Stimulated activated CD4-positive, alpha-beta T cell treated with anti-CD3 and anti-CD28 coated beads, TNF-alpha, amount 100 ng/mL, for 1 hour (primary cell): ENCODE measurements at places on chromosomes 16 and 17.
A peak's percentile ranks its signal among the peaks of the same experiment; 100 is the strongest.

DNA sequence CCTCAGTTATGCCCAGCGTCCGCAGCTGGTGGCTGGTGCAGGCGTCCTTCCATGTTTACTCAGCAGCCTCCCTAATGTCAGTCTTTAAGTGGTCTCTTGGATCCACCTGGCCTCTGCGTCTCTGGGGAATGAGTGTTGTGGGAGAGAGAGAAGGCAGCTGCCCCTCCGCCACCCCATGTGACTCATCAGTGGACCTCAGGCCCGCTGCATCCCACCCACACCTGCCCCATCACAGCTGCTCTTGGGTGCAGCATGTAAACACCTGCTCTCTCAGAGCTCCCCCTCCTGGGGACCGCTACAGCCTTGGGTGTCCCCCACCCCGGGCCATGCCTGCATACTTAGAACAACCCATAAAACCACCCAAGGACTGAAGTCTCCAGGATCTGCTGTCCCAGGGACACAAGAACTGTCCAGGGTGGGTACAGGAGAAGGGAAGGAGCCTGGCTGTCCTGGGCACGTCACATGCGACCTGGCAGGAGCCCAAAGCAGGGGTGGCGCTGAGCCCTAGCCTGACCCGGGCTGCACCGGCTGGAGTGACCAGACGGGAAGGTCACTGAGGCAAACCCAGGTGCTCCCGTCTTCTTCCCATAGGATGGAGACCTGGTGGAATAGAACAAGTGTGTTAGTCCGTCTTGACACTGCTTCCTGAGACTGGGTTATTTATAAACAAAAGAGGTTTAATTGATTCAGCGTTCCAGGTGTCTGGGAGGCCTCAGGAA lies 4.2 kb downstream of the C16orf90 start:
- no peak for DNase-seq

DNA sequence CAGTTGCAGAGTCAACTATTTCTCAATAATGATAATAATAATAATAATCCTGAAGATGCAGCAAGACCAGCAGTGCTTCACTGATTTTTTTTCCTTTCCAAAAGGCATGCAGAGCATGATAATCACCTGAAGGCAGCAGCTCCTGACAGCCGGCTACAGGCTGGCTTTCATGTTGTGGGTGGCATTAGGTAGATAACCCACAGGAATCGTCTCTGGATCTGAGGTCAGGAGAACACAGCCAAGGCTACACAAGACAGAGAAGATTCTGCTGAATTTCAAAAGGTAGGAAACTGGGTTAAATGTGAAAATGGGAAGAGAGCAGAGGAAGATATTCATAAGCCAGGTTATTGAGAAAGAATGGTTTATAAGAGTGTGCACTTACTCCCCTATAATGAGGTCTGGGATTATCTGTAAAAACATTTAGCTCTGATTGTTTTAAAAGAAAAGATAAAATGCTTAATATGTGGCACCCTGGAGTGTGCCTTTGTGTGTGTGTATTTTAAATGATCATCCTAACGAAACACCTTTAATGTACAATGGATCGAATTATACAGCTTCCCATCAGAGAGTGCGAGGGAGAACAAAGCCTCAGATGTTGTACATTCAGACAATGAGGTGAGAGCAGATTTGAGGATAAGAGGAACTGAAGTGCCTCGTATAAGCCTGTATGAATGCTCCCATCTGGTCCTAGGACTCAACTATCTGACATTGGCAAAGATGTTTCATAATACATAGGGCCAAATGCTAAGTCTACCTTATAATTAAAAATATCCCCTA lies 273.1 kb downstream of the PHKB start:
- DNase-seq: no peak

GRCh38 chr16:35788381-35788780 lies 2329.0 kb downstream of the TP53TG3F start:
- DNase-seq: no peak

GRCh38 chr17:28575126-28575795 lies 1.4 kb downstream of the ALDOC start:
- no peak for DNase-seq

GRCh38 chr17:81673561-81674258 lies 7.2 kb downstream of the CCDC137 start:
- no peak for DNase-seq

- DNase-seq: no peak
These were observed 8.6 kb upstream of the ENPP7 start for GRCh38 chr17:79721993-79722671.

DNA sequence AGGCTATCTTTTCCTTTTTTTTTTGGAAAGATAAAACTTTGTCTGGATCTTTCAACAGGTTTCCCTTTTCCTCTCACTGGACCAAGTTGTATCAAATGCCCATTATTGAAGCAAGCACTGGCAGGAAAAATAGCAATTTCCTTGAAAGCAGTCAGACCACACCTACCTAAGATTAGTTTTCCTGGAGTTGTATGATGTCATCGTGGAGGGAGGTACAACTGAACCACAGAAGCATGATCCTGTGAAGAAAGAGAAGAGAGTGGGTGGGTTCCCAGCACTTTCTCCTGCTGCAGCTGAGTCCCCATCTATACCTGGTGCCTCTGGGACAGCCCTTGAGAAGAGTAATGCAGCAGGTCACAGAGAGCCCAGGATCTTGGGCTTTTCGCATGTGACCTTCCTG lies 63.6 kb upstream of the ERCC4 start:
- DNase-seq: no peak

DNA sequence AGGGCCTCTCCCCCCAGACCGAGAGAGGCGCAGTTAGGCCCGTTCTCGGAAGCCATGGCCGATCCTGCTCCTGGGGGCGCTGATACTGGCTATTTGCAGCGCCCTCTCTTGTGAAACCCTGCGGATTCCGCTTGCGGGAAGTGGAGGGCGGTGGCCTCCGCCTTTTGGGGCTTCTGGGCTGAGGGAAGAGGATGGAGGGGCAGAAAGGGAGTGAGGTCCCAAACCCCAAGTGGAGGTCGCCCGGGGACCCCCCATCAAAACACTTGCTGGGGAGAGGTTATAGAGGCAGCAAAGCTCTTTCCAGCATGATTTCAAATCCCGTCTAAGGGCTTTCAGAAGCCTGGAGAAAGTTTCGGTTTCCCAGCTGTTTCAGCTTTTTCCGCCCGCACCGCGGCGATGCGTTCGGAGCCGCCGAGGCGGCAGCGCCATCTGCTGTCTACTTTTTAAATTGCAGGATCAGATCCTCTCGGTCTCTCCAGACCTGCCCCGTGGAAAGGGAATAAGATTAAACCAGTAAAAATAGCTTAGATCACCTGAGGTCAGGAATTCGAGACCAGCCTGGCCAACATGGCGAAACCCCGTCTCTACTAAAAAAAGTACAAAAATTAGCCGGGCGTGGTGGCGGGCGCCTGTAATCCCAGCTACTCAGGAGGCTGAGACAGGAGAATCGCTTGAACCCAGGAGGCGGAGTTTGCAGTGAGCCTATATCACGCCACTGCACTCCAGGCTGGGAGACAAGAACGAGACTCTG lies 15.8 kb downstream of the SNX20 start:
- DNase-seq: peak; percentile 71

- DNase-seq: no peak
These were observed 156.5 kb downstream of the FOXL1 start for GRCh38 chr16:86734543-86735460.

DNA sequence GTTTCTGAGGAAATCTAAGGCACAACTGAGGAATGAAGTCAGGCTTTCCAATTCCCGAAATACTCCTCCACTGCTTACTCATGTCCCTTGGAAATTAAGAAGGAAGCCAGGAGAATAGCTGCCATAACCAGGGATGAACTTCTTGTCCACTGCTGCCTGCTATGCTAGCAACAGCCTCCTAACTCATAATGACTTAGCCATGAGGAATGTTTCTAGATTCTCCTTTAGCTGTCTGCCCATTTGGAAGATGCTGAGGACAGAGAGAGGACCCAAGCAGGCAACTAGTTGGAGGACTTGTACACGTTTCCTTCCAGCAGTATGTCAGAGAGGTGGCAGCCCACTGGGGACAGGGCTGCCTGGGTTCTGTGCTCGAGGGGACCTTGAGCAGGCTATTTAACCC lies 939 bp upstream of the CCL2 start:
- DNase-seq: no peak

DNA sequence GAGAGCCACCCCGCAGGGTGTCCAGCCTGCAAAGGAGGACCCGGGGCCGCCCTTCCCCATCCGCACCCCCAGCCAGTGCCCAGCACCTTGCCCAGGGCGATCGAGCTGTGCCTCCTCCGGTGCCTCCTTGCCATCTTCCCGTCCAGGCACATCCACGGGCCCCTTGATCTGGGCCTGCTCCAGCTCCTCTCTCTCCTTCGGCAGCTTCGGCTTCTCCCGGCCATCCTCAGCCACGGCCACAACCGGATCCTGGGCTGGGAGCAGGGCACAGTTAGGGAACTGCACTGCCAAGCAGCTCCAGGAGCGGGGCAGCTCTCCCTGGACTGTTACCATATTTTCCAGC lies 13.8 kb downstream of the NDUFAF8 start:
- DNase-seq: no peak

GRCh38 chr17:58232707-58233156 lies 5.7 kb upstream of the LPO start:
- DNase-seq: no peak

- no peak for DNase-seq
These were observed 26.4 kb downstream of the NPTX1 start for GRCh38 chr17:80449930-80450576.

- no peak for DNase-seq
These were observed 12.8 kb upstream of the SMG1 start for GRCh38 chr16:18938986-18939385.

GRCh38 chr16:1862394-1862793 lies 9.6 kb downstream of the MEIOB start:
- no peak for DNase-seq

DNA sequence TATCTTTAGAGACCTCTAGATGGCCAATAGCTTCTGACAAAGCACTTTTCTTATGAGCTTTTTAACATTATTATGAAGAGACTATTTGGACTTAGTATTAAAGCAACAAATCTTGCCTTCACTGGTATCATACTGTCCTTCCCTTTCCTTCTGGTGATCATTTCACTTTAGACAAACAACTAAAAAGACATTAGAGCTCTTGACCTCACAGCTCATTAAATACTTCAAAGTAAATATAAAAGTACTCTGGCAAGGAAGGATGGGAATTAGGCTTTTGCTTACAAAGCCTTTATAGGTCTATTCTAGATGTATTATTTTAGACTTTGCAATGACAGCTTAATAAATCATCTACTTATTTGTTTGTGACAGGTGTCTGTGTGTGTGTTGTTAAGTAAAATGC lies 11.1 kb downstream of the STXBP4 start:
- no peak for DNase-seq

- peak; percentile 49 for DNase-seq
These were observed 1.4 kb upstream of the SLC22A31 start for GRCh38 chr16:89201439-89202377.

GRCh38 chr17:82536512-82537201 lies 17.1 kb downstream of the FOXK2 start:
- no peak for DNase-seq

DNA sequence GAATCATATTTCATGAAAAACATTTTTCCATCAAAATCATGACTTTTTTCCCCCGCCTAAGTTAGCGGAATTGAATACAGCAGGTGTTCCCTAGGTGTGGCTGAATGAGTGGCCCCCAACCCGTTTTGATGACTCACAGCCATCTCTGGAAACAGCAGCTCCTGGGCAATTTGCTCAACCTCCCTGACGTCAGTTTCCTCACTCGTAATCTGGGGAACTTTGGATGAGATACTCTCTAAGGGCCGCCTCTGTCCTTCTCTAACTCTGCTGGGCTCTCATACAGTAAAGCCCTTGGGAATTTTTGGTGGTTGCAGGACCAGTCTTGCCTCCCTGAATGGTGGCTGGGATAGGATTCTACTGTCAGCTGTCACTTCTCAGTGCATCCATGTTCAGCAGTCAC lies 11.6 kb upstream of the NTN1 start:
- DNase-seq: no peak

- DNase-seq: no peak
These were observed 32.4 kb downstream of the SIAH1 start for GRCh38 chr16:48352648-48353390.

DNA sequence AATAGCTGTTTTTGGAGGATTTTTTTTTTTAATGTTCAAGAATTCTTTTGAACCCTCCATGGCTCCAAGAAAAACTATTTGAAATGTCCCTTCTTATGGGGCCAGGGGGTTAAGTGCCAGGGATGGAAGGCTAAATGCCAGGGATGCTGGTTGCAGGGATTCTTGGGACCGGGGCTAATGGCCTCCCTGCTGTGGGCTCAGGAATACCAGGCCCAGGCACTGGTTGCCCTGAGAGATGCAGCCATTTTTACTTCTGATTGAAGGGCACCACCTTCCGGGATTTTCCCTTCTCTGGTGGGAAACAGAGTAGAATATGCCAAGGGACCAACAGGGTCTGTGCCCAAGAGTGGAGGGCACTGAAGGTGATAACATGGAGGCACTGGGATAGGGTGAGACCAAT lies 10.9 kb upstream of the KAT7 start:
- DNase-seq: no peak

- DNase-seq: no peak
These were observed 45.6 kb downstream of the TMC6 start for GRCh38 chr17:78082988-78083387.

DNA sequence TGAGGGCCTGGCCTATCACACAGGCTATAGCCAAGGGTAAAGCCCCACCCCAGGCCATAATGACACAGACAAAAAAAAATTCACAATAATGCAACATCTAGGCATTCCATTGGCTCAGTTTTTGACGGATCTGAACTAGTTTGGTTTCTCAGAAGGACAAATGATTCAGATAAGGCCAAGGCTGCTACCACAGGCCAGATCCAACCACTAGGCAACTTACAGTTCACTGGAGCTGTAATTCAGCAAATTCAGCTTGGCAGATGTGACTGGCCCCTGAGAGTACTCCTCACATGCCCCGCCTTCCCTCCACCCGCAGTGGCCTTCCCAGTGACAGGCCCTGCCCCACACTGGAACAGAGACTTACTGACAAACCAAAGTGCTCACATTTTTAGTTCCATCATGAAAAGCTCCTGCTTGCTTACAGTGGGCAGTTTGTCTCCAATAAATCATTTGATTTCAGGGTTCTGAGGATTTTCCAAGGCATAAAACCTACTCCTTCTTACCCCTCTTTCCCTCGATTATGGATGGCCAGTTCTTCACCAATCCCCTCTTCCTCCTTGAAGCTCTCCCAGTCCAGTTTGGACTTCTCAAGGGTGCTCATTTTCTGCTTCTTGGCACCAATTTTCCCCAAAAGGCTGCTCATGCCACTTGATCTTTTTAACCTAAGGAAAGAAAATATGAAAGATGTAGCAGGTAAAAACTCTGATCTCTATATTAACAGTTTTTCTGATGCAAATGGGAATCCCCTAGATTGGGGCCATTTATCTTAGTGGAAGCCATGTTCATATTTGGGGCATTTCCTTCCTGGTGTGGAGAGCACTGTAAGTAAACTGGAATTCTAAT lies 53.3 kb upstream of the BCAR1 start:
- no peak for DNase-seq
